ENCODE measurements at places on chromosomes 11 and 22. TPM values are rescaled to one million over a fixed set of nuclear protein-coding genes. Genes with fewer than 3 reads are reported as not detected.
A peak's percentile ranks its signal among the peaks of the same experiment; 100 is the strongest.

- H3K27ac ChIP-seq, result no peak overlapping the region
- no peak for DNase-seq
- peaks cover under 1% of the 10 kb centered on the region for H3K27me3 ChIP-seq
- no peaks in the 10 kb centered on the region for H3K36me3 ChIP-seq
- H3K4me3 ChIP-seq, result no peak overlapping the region
Measured at GRCh38 chr11:84522331-84522730, 1104.8 kb downstream of the DLG2 start.

DNA sequence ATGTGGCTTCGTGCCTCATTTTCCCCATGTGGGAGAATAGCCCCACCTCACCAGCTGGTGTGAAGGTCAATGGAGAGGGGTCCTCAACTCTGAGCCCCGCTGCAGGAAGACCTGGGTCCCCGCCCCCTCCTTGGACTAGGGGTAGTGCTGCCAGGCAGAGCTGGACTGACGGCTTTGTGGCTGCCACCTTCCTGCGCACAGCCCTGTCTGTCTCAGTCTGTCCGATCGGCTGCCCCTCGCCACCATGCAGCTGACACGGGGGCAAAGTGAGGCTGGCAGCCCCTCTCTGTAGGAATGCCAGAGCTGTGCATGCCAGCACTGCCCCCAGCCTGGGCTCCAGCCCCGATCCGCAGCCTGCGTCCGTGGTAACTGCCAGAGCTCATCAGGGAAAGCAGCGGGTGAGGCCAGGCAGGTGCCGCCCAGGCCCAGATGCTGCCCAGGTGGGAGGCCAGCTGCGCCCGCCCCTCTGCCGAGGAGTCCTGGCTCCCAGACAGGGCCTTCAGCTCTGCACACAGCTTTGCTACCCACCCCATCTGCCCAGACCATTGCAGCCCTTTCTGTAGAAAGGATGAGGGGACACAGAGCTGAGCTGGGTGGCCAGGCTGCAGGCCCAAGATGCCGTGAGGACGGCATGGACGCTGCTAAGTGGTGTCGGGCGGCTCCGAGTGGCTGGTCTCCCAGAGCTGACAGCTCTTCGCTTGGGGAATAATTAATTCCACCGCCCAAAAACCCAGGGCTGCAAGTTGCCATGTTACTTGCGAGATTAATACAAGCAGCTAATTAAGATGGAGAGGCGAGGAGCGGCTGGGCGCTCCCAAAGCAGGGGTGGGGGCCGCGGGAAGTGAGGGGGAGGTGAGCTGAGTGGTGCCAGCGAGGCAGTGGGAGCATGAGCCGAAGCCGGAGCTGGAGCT lies 19.5 kb upstream of the FLRT1 start:
- no peak overlapping the region for H3K27ac ChIP-seq
- H3K4me1 ChIP-seq, result peaks cover 6% of the 10 kb centered on the region
- H3K36me3 ChIP-seq, result no peaks in the 10 kb centered on the region
- no peak overlapping the region for H3K4me3 ChIP-seq
- no peak for DNase-seq

DNA sequence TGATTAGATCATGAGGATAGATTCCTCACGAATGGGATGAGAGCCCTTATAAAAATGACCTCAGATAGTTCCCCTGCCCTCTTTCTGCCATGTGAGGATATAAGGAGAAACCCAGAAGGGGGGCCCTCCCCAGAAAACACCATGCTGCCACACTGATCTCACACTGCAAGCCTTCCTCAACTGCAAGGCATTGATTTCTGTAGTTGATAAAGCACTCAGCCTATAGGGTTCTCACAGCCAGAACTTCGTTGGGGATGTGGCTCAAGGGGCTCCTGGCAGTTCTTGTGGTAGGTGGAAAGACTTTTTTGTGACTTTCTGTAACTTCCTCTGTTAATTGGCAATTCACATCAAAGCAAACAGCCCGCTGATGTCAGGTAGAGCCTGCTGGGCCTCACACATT lies 108.9 kb downstream of the CD44 start:
- no peaks in the 10 kb centered on the region for H3K4me1 ChIP-seq
- no peak overlapping the region for H3K27ac ChIP-seq
- H3K27me3 ChIP-seq, result peaks cover 6% of the 10 kb centered on the region
- no peaks in the 10 kb centered on the region for H3K36me3 ChIP-seq
- DNase-seq, result no peak

GRCh38 chr11:78339483-78339882 lies 78.1 kb downstream of the GAB2 start:
- H3K27ac ChIP-seq, result peak overlapping the region; percentile 41
- peaks cover 10% of the 10 kb centered on the region for H3K36me3 ChIP-seq
- H3K4me1 ChIP-seq, result peaks cover 36% of the 10 kb centered on the region
- H3K27me3 ChIP-seq, result no peaks in the 10 kb centered on the region

DNA sequence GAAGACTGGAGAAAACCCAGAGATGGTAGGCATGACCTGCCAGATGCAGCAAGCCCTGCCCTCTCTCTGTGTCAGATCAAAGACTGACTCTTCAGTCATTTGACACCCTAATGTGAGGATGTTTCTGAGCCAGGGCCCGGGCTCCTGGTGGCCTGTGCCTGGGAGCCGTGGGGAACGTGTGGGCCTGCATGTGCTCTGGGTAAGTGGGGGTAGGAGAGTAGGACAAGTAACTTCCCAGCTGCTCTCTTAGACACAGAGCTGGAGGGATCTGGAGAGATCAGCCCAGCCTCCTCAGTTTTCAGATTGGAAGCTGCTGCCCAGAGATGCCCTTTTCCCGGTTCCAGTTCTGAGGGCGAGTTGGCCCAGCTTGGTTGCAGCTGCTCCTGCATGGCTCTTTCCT lies 110.8 kb downstream of the TEAD1 start:
- peak overlapping the region; percentile 28 for H3K27ac ChIP-seq
- DNase-seq, result no peak
- peaks cover 30% of the 10 kb centered on the region for H3K4me1 ChIP-seq
- peaks cover 18% of the 10 kb centered on the region for H3K36me3 ChIP-seq
- no peaks in the 10 kb centered on the region for H3K27me3 ChIP-seq

DNA sequence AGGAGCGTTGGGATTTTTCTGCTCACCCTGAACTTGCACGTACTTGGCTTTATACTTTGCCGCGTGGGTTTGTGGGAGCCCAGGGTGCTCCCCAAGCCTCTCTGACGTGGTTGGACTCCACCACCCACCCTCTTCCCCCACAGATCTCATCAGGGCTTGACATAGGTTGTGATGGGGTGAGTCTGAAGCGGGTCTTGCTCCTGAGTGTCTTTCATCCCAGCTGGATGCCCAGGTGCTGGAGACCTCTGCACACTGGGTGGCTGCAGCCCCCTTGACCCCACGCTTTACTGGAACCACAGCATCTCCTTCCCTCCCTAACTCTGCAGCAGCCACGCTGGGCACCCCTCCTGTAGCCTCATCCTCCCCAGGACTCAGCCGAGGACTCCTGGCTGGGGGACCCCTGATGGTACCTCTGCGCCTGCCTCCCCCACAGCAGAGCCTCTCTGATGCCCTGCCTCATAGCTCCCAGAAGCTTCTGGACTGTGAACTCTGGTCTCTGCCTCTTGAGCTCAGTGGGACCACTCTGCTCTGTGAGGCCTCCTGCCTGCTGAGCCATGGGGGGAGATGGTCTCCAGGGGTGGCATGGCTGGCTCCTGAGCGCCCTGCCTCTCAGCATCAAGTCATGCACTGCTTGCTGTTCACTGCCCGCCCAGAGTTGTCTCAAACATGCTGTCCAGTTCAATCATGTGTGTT lies 45.2 kb downstream of the MYEOV start:
- H3K27me3 ChIP-seq, result no peaks in the 10 kb centered on the region
- no peaks in the 10 kb centered on the region for H3K36me3 ChIP-seq
- no peak for DNase-seq
- H3K4me3 ChIP-seq, result no peak overlapping the region
- H3K27ac ChIP-seq, result no peak overlapping the region

- no peak overlapping the region for H3K4me3 ChIP-seq
- H3K4me1 ChIP-seq, result peaks cover 10% of the 10 kb centered on the region
- DNase-seq, result no peak
- H3K36me3 ChIP-seq, result peaks cover 3% of the 10 kb centered on the region
- no peaks in the 10 kb centered on the region for H3K27me3 ChIP-seq
Measured at GRCh38 chr22:21917181-21917958, 35.3 kb downstream of the PPM1F start.

DNA sequence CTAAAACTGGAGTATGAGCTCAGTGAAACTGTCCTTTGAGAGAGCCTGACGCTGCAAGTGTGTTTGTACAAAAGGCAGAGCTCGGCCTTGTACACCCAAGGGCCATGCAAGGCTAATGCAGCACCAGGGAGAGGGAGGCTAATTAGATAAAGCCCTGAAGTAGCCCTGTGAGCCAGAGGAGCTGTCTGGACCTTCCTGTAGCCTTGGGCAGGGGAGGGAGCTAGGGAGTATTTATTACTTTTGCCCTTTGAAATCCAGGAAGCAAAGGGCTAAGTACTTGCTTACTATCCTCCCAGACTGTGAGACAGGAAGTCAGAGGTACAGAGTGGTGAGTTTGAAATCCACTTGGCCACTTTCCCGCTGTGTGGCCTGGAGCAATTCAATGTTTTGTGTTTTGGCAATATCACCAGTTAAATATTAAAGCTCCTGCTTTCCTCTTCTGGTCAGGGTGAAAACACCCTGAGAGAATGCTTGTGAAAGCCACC lies 10.2 kb upstream of the LDHA start:
- no peak for DNase-seq
- no peak overlapping the region for H3K4me3 ChIP-seq
- peaks cover 18% of the 10 kb centered on the region for H3K4me1 ChIP-seq
- H3K36me3 ChIP-seq, result no peaks in the 10 kb centered on the region
- no peaks in the 10 kb centered on the region for H3K27me3 ChIP-seq
- peak overlapping the region; percentile 96 for H3K27ac ChIP-seq

DNA sequence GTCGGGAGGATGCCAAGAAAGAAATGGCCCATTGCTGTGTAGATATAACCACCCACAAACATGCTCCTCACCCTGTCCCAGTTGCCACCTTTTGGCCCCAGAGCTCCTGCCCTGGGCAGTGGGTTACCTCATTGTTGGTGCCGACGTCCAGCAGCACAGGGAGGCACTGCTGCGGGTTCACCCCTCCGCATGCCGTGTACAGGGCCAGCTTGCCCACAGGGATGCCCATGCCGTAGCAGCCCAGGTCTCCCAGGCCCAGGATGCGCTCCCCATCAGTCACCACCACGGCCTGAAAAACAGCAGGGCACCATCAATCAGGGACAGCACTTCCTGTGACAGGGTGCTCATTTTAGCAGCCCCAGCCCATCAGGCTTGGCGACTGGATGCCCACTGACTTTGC lies 123.1 kb downstream of the CCDC81 start:
- H3K36me3 ChIP-seq, result no peaks in the 10 kb centered on the region
- peaks cover 11% of the 10 kb centered on the region for H3K4me1 ChIP-seq
- no peak for DNase-seq
- no peaks in the 10 kb centered on the region for H3K27me3 ChIP-seq
- H3K4me3 ChIP-seq, result no peak overlapping the region
- H3K27ac ChIP-seq, result no peak overlapping the region

- no peaks in the 10 kb centered on the region for H3K4me1 ChIP-seq
- H3K36me3 ChIP-seq, result no peaks in the 10 kb centered on the region
- no peak overlapping the region for H3K27ac ChIP-seq
- H3K27me3 ChIP-seq, result peaks cover 15% of the 10 kb centered on the region
Measured at GRCh38 chr11:123351375-123351774, 78.7 kb upstream of the GRAMD1B start.

DNA sequence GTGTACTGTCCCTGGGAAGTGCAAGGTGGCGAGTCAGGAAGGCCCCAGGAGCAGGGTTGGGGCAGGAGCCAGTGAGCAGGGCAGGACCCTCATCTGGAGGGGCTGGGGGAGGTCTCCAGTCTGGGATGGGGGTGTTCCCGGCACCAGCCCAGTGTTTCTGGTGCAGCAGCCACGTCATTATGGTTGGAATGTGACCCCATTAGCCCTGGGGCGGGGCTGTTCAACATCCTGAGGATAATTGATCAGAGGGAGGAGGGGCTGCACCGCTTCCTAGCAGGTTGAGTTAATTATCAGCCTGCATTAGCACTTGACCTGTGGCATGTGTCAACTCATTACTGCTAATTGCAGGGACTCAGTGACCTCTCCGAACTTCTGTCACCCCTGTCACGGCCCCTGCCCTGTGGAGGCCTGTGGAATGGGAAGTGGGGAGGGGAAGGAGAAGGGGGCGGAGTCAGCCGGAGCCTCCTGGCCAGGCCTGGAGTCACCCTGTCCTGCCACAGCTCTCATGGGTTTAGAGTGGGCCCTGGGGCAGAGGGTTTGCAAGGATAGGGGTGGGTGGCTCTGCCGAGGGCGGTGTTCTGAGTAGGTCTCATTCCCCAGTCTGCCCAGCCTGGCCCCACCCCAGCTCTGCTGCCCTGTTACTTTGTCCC lies 52.8 kb upstream of the CCDC188 start:
- no peaks in the 10 kb centered on the region for H3K36me3 ChIP-seq
- H3K27ac ChIP-seq, result peak overlapping the region; percentile 86
- peaks cover 47% of the 10 kb centered on the region for H3K4me1 ChIP-seq
- no peak for DNase-seq
- H3K27me3 ChIP-seq, result no peaks in the 10 kb centered on the region
- H3K4me3 ChIP-seq, result peak overlapping the region; percentile 16

DNA sequence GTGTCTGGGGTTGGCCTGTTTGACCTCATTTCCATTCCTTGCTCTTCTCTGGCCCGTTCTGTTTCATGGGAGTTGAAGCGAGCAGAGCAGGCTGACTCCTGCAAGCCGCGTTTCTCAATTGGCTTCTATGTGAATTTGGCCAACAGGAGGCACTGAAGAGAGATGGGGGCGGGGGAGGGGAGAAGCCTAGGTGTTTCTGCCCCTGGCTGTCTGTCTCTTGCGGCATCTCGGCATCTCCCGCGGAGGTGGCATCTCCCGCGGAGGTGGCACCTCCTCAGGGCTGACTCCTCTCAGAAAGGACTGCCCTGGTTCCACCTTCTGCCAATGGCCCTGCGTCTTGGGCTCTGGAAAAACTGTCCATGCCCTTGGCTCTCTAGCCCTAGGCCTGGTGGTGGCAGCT lies 125.6 kb upstream of the CSNK2A3 start:
- peaks cover 31% of the 10 kb centered on the region for H3K27me3 ChIP-seq

DNA sequence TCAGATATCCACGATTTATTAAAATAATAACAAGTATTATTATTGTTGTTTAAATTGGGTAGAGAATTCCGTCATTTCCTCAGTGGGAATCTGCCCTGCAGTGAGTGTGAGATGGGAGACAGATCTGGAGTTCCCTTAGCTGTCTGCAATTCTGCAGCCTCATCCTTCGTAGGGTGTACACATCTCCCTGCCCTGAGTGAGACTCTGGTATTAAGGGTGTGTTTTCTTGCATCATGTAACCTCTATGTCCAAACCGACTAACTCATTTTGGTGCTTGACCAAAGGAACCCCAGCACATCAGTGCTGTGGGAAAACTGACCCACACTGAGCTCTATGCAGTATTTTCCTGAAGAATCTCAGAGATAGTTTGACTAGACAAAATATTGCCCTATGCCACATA lies 157.6 kb downstream of the LDLRAD3 start:
- H3K4me3 ChIP-seq, result no peak overlapping the region
- H3K27me3 ChIP-seq, result no peaks in the 10 kb centered on the region
- H3K27ac ChIP-seq, result no peak overlapping the region
- peaks cover 23% of the 10 kb centered on the region for H3K4me1 ChIP-seq

GRCh38 chr11:12675951-12676711 lies 1.9 kb downstream of the TEAD1 start:
- H3K27ac ChIP-seq, result peak overlapping the region; percentile 98
- no peak for DNase-seq
- H3K4me3 ChIP-seq, result peak overlapping the region; percentile 90
- H3K4me1 ChIP-seq, result peaks cover 54% of the 10 kb centered on the region
- H3K36me3 ChIP-seq, result no peaks in the 10 kb centered on the region

TEAD1 gene
- total RNA-seq, result 161 TPM

NXPE1 gene
- total RNA-seq, result not detected

CLDN5 gene
- not detected for total RNA-seq

OR5B21 gene
- total RNA-seq, result not detected

MMP12 gene
- total RNA-seq, result not detected

BRSK2 gene
- 4.9 TPM for total RNA-seq

ALDH3B1 gene
- total RNA-seq, result 1.4 TPM
